WTC11 (cell line): ENCODE measurements at places on chromosomes 2 and 18. TPM values are rescaled to one million over a fixed set of nuclear protein-coding genes. Genes with fewer than 3 reads are reported as not detected.

OST4 gene
- 210 to 239 TPM (median 226 TPM) in 3 replicates for total RNA-seq

CLK1 gene
- 25.5 to 29.5 TPM (median 25.7 TPM) in 3 replicates for total RNA-seq

EML6 gene
- total RNA-seq = 1.9 to 2.5 TPM (median 2.1 TPM) in 3 replicates

DNAJB2 gene
- 36.1 to 42.8 TPM (median 40.3 TPM) in 3 replicates for total RNA-seq

DSG1 gene
- 0.07 to 0.09 TPM in 2 of 3 replicates, not detected in the other for total RNA-seq
